ENCODE measurements at places on chromosomes 16 and 17. TPM values are rescaled to one million over a fixed set of nuclear protein-coding genes. Genes with fewer than 3 reads are reported as not detected.

DNA sequence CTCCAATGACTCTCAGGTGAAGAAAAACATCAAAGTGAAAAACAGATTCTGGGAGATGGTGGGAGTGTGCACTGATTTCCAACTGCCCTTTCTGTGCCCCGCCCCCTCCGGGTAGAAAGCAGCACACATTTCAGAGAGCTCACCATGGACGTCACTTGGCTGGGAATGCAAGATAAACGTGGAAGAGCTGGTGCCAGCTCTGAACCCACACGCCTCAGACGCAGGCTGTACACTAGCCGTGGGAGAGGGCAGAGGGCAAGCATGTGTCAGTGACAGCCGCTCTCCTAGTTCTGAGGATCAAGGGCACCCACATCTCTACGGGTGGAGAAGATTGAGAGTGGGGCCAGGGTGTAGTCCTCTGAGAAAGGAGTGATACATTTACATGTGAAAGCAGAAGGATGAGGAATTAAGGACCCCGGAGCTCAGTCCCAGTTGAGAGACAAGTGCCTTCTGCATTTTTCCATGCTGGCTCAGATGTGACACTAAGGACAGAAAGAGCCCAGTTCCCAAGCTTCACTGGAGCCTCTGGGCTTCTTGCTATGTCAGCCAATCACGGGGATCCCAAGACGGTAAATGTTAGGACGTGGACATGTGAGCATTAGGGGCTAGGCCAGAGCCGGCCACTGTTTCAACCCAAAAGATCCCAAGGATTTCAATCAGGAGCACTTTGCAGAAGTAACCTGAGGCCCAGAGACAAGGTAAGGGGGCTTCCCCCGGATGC is 101.3 kb downstream of the ZFHX3 start:
- peak overlapping the region; percentile 45 for H3K27ac ChIP-seq
- H3K36me3 ChIP-seq: peaks cover 3% of the 10 kb centered on the region
- H3K27me3 ChIP-seq: no peaks in the 10 kb centered on the region
- no peak overlapping the region for H3K4me3 ChIP-seq
- peaks cover 16% of the 10 kb centered on the region for H3K4me1 ChIP-seq

GRCh38 chr17:73624496-73624988 is 19.7 kb downstream of the SDK2 start:
- H3K4me3 ChIP-seq: no peak overlapping the region
- H3K27me3 ChIP-seq: no peaks in the 10 kb centered on the region
- H3K36me3 ChIP-seq: no peaks in the 10 kb centered on the region
- no peak for DNase-seq
- peaks cover 46% of the 10 kb centered on the region for H3K4me1 ChIP-seq
- H3K27ac ChIP-seq: peak overlapping the region; percentile 54

DNA sequence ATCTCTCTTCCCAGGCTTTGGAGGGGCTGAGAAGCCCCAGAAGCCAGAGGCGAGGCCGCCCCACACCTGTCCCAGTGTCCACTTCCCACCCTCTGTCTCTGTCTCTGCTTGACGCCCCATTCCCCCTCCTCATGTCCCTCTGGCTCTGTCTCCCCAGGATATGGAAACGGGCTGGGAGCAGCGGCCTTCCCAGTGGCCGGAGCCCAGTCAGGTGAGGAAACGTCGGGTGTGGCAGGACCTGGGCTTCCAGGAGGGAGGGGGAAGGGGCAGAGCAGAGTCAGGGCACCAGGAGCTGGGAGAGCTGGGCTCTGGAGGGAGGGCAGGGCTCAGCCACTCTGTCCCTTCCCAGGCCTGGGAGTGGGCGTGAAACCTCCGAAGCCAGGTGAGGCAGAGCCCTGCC is 10.6 kb upstream of the PKMYT1 start:
- H3K27me3 ChIP-seq: no peaks in the 10 kb centered on the region
- no peak for DNase-seq

DNA sequence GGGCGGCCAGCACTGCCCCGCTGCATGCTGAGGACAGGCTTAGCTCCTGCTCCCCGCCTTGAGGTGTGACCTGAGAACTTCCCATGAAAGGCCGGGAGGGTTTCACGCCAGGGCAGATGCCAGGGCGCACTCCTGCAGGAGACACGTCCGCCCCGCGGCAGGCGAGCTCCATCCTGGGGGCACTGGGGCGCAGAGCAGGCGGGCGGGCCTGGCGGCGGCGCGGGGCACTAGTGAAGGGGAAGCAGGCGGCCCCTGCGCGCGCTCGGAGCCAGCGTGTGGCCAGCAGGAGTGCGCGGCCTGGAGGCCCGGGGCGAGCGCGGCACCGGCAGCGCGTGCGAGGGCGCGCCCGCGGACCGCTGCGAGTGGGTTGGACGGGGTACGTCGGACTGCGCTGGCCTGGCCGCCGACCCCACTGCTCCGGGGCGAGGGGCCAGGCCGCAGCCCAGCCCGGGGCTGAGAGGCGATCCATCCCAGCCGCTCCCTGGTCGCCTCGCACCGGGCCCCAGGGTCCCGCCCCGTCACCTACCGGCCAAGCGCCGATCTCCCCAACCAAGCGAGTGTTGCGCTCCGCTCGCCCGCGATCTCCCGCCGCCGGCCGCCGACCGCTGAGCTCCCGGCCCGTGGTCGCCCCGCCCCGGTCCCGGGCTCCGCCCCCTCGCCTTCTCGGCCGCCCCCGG is at the start of gene MAP3K14:
Gene MAP3K14 (minus strand): TSS at position 587 of the 677 bp plus-strand sequence. CDS start 26,275 bp downstream, outside the sequence.
- peak within 1 kb of the TSS; percentile 49 for H3K4me3 ChIP-seq
- DNase-seq: peak; percentile 86
- H3K36me3 ChIP-seq: no peaks in the 10 kb centered on the region

DNA sequence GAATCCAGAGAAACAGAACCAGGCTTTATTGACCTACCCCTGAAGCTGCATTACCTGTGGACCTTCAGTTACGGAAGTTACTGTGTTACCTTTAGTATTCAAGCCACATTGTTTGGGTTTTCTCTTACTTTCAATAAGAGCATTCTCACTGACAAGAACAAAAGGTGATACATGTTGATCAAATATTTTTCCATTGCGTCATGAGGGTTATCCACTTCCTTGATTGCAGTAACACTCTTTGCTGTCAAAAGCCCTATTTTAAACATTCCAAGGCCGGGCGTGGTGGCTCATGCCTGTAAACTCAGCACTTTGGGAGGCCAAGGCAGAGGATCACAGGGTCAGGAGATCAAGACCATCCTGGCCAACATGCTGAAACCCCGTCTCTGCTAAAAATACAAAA is 28.6 kb upstream of the PAFAH1B1 start:
- no peaks in the 10 kb centered on the region for H3K36me3 ChIP-seq
- H3K27me3 ChIP-seq: no peaks in the 10 kb centered on the region
- no peak overlapping the region for H3K4me3 ChIP-seq
- no peak overlapping the region for H3K27ac ChIP-seq
- H3K4me1 ChIP-seq: no peaks in the 10 kb centered on the region

DNA sequence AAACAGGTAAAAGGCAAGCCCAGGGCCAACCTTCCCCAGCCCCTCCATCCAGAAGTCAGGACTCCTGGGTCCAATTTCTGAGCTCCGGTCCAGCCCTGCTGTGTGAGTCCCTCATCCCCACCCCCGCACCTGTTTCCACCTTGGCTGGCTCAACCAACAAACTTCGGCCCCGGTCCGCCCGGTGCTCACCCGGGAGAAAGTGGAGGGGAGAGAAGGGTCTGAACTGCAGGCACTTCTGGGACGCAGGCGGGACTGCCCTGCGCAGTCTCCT is 541 bp downstream of the RHBDF2 start:
- H3K4me1 ChIP-seq: peaks cover 20% of the 10 kb centered on the region
- no peak for DNase-seq
- no peaks in the 10 kb centered on the region for H3K27me3 ChIP-seq
- no peak overlapping the region for H3K27ac ChIP-seq
- peak overlapping the region; percentile 62 for H3K4me3 ChIP-seq

CIITA gene
- total RNA-seq: not detected

DNA sequence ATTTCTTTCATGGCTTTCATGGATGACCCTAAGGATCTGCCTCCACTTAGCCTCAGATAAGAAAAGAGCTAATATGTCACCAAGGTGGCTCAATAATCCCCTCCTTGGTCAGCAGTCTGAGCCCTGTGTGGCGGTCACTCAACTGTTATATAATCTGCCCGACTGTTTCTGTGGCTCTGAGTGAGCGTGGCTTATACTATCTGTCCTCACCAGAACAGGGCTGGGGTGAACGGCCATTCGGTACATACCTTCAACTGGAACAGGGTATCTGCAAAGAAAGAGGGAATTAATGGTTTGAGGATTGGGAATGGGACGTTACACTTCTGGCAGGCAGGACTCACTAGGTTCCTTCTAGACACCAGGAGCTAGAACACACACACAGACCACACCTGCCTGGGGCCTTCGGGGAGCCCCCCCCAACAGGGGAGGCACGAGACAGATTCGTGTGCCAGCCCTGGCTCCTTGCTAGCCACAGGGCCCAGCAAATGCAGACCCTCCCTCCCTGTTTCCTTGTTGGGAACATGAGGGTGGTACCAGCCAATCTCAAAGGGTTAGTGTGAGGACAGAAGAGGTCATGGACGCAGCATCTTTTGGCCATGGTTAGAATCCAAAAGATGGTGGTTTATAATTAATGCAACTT is 3.7 kb downstream of the CHMP1A start:
- H3K4me3 ChIP-seq: no peak overlapping the region
- no peak for DNase-seq
- peaks cover 2% of the 10 kb centered on the region for H3K36me3 ChIP-seq

CD300C gene
- total RNA-seq: 0.12 TPM

PRR35 gene
- 0.66 TPM for total RNA-seq

ENO3 gene
- 1,068 TPM for total RNA-seq

TMIGD1 gene
- not detected for total RNA-seq

GRCh38 chr16:55488306-55488705 is 9.3 kb downstream of the MMP2 start:
- no peaks in the 10 kb centered on the region for H3K27me3 ChIP-seq
- H3K4me3 ChIP-seq: no peak overlapping the region
- DNase-seq: no peak
- H3K36me3 ChIP-seq: no peaks in the 10 kb centered on the region
- no peak overlapping the region for H3K27ac ChIP-seq

PRKCB gene
- total RNA-seq: 0.66 TPM

DNA sequence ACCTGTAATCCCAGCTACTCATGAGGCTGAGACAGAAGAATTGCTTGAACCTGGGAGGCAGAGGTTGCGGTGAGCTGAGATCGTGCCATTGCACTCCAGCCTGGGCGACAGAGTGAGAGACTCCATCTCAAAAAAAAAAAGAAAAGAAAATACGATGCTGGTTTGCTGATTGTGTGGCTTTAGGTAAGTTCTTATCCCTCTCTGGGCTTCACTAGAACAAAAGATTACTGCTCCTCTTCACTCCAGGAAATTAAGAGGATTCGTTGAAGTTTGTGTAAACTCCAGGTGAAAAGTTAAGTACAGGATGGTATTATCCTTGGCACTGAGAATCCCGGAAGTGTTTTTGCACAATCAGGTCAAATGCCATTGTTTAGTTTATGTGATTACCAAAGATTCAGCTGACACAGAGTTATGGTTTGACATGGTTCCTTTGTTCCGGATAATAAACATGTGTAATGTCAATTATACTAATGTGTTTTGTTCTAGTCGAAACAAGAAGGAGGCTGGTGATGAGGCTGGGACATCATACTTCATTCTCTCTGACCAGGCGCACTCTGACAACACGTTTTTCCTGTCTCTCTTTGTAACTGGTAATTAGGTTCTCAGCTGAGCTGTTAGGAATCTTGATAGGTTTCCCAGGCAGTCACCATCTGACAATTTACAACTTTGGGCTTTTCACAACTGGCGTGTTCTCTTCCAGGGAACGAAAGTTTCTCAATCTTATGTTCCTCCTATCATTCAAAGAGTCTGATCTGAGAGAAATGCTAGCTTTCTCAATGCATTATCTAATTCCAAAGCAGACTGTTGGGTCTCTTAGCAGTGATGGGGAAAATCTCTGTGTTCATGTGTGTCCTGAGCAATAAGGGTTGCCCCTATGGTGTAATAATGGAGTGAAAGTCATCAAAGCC is 10.8 kb upstream of the TAOK1 start:
- DNase-seq: peak; percentile 33
- H3K27me3 ChIP-seq: no peaks in the 10 kb centered on the region
- H3K36me3 ChIP-seq: no peaks in the 10 kb centered on the region
- no peak overlapping the region for H3K4me3 ChIP-seq

TBC1D3I gene
- total RNA-seq: not detected
